Activated CD4-positive, alpha-beta memory T cell treated with anti-CD3 and anti-CD28 coated beads, Interleukin-2, amount 10 ng/mL, durations not matched to agents 7 days and 5 days (primary cell): ENCODE measurements at places on chromosomes 7 and 10. TPM values are rescaled to one million over a fixed set of nuclear protein-coding genes. Genes with fewer than 3 reads are reported as not detected.
A peak's percentile ranks its signal among the peaks of the same experiment; 100 is the strongest.

Gene HMX2
- total RNA-seq, result not detected

Gene ANKRD30A
- total RNA-seq, result not detected

Gene ADAM12
- total RNA-seq, result 1.2 TPM

Gene C7orf33
- total RNA-seq, result not detected

Gene AUTS2
- total RNA-seq, result 17.7 TPM

Gene HOXA9
- total RNA-seq, result not detected

Gene OPN1SW
- not detected for total RNA-seq

Gene CYP3A4
- total RNA-seq, result not detected

Gene CHN2
- 6.8 TPM for total RNA-seq

GRCh38 chr10:92655426-92655825, 34.3 kb upstream of the HHEX start:
- no peak overlapping the region for H3K4me3 ChIP-seq
- no peaks in the 10 kb centered on the region for H3K27me3 ChIP-seq
- H3K27ac ChIP-seq, result no peak overlapping the region
- H3K36me3 ChIP-seq, result peaks cover 46% of the 10 kb centered on the region
- H3K4me1 ChIP-seq, result no peaks in the 10 kb centered on the region

- peaks cover 41% of the 10 kb centered on the region for H3K27me3 ChIP-seq
- no peaks in the 10 kb centered on the region for H3K36me3 ChIP-seq
- no peak overlapping the region for H3K4me3 ChIP-seq
These were observed 10.2 kb downstream of the CYTH3 start for GRCh38 chr7:6262221-6262620.

DNA sequence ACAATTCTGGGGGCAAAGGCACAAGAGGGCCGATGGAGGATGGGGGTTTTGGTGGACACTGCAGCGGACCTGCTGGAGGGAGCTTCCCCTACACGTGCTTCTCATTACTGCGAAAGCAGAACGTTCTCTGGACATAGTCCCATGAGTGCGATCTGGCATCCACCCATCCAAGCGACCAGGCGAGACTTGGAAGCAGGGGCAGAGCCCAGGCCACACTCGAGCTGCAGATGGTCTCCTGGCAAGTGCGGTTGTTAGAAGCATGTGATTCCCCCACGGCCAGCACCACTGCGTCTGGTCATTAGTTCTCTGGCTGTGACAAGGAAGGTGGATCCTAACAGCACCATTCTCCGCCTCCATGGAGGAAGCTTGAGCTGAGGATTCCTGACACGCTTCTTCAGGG, 118.4 kb upstream of the TCERG1L start:
- H3K4me1 ChIP-seq, result no peaks in the 10 kb centered on the region
- no peaks in the 10 kb centered on the region for H3K36me3 ChIP-seq
- no peaks in the 10 kb centered on the region for H3K27me3 ChIP-seq
- H3K4me3 ChIP-seq, result no peak overlapping the region
- no peak for DNase-seq
- no peak overlapping the region for H3K27ac ChIP-seq

GRCh38 chr10:91566115-91566514, 66.8 kb downstream of the PPP1R3C start:
- H3K4me3 ChIP-seq, result no peak overlapping the region
- no peaks in the 10 kb centered on the region for H3K36me3 ChIP-seq
- DNase-seq, result no peak
- no peak overlapping the region for H3K27ac ChIP-seq

GRCh38 chr10:33335801-33336581, 1.5 kb upstream of the NRP1 start:
- no peak overlapping the region for H3K27ac ChIP-seq
- no peak for DNase-seq
- H3K36me3 ChIP-seq, result no peaks in the 10 kb centered on the region

DNA sequence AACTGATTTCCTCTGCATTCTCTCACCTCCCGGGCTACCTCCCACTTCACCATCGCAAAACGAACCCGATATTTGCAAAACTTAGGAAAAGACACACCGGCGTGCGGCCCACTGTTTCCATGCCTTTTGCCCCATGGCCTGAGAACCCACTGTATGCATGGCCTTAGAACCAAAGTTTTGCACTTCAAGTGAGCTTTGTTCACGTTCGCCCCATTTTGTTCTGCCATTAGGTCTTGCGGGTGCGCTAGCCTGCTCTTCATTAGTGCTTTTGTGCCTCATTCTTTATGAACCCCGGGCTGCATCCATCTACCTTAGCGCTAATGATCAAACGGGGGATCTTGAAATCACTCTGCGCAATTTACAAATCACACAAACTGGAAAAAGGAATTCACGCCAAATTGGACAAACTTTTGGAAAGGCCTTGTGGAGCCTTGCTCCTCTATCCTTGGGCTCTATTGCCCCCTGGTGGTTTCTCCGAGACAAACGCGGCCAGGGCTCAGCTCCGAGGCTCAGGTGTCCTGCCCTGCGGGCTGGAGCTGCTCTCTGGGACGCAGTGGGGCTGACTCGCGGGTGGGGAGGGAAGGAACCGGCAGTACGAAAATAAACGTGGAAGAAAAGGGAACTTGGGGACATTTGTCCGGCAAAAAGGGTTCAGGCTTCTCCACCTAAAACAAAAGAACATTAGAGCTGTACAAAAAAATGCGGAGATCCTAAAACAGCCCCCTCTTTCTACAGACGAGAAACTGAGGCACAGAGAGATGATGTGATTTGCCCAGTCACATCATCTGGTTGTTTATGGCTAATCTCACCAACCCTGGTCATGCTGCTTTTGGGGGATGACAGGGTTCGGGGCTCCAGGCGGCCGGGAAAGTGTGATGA, 300.4 kb upstream of the NFE2L3 start:
- no peaks in the 10 kb centered on the region for H3K36me3 ChIP-seq
- peaks cover 52% of the 10 kb centered on the region for H3K27me3 ChIP-seq
- peak overlapping the region; percentile 41 for H3K4me3 ChIP-seq
- peaks cover 22% of the 10 kb centered on the region for H3K4me1 ChIP-seq

DNA sequence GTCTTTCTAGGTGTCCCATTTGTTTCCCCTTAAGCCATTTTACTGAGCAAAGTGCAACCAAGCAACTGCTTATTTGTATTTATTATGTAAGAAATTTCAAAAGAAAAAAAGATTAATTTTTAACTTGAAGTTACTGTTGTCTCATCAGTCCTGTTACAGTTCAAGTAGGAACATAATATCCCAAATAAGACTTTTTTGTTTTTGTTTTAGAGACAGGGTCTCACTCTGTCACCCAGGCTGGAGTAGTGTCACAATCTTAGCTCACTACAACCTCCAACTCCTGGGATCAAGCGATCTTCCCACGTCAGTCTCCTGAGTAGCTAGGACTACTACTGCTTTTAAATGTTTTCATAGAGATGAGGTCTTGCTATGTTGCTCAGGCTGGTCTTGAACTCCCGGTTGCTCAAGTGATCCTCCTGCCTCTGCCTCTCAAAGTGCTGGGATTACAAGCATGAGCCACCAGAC, 101.9 kb downstream of the MICU1 start:
- no peak overlapping the region for H3K27ac ChIP-seq
- H3K27me3 ChIP-seq, result no peaks in the 10 kb centered on the region
- H3K36me3 ChIP-seq, result no peaks in the 10 kb centered on the region
- no peaks in the 10 kb centered on the region for H3K4me1 ChIP-seq
- no peak overlapping the region for H3K4me3 ChIP-seq

- H3K4me1 ChIP-seq, result no peaks in the 10 kb centered on the region
- no peaks in the 10 kb centered on the region for H3K36me3 ChIP-seq
- no peak overlapping the region for H3K4me3 ChIP-seq
- no peaks in the 10 kb centered on the region for H3K27me3 ChIP-seq
- H3K27ac ChIP-seq, result no peak overlapping the region
These were observed 186.2 kb downstream of the BICC1 start for GRCh38 chr10:58698777-58699356.

DNA sequence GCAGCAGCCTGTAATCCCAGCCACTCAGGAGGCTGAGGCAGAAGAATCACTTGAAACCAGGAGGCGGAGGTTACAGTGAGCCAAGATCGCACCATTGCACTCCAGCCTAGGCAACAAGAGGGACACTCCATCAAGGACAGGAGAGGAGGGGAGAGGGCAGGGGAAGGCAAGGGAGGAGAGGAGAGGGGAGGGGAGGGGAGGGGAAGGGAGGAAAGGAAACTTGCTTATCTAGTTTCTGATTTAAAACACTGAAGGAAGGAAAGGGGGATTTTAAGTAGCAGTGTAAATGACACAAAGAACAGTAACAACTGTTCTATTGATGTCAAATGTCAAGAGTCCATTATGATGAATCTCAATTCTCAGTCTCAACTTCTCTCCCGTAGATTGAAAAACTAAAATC, 43.7 kb downstream of the SRPK2 start:
- DNase-seq, result no peak
- H3K36me3 ChIP-seq, result peaks cover 5% of the 10 kb centered on the region
- H3K4me1 ChIP-seq, result peaks cover 49% of the 10 kb centered on the region
- H3K4me3 ChIP-seq, result no peak overlapping the region

GRCh38 chr7:30863706-30864035, 48.0 kb upstream of the AQP1 start:
- H3K36me3 ChIP-seq, result no peaks in the 10 kb centered on the region
- DNase-seq, result no peak
- no peak overlapping the region for H3K4me3 ChIP-seq
- no peak overlapping the region for H3K27ac ChIP-seq

DNA sequence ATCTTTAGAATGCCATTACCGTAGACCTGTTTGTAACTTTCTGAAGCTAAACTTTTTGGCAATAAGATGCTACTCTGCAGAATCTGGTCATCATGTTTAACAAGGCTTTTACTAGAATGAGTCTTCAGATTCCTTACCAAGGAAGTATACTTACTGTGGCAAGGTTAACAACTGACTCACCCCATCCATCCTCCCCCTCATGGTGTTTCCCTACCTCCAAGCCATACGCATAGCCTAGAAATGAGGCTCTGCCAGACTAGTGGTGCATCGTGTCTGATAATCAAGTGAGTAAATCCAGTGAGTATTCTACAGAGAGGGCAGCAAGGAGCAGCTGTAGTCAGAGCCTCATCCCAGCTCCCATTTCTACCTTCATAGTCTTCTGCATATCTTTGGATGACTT, 223.6 kb downstream of the IPMK start:
- H3K27me3 ChIP-seq, result no peaks in the 10 kb centered on the region
- no peak overlapping the region for H3K27ac ChIP-seq
- DNase-seq, result no peak
- no peaks in the 10 kb centered on the region for H3K36me3 ChIP-seq

- H3K27ac ChIP-seq, result peak overlapping the region; percentile 68
- no peaks in the 10 kb centered on the region for H3K27me3 ChIP-seq
- H3K4me1 ChIP-seq, result peaks cover 36% of the 10 kb centered on the region
- no peak overlapping the region for H3K4me3 ChIP-seq
These were observed 12.2 kb downstream of the ARPC1B start for GRCh38 chr7:99386584-99387238.
